ENCODE measurements at places on chromosomes 2 and 18. TPM values are rescaled to one million over a fixed set of nuclear protein-coding genes. Genes with fewer than 3 reads are reported as not detected.
A peak's percentile ranks its signal among the peaks of the same experiment; 100 is the strongest.

The TMSB10 gene
- 2,677 TPM for total RNA-seq

The RAPGEF4 gene
- 0.59 TPM for total RNA-seq

GRCh38 chr2:71687412-71687811 lies 234.1 kb downstream of the DYSF start:
- no peak for DNase-seq

- DNase-seq = no peak
These were observed 30.6 kb downstream of the TMEM17 start for GRCh38 chr2:62475172-62476011.

The RAMP1 gene
- 23.4 TPM for total RNA-seq

- DNase-seq = no peak
These were observed 104.5 kb downstream of the DCDC2C start for GRCh38 chr2:3807853-3808252.

The ALPG gene
- total RNA-seq = 0.10 TPM

- DNase-seq = no peak
These were observed 24.7 kb downstream of the ST8SIA5 start for GRCh38 chr18:46732201-46732600.

The FANCL gene
- total RNA-seq = 34.5 TPM

DNA sequence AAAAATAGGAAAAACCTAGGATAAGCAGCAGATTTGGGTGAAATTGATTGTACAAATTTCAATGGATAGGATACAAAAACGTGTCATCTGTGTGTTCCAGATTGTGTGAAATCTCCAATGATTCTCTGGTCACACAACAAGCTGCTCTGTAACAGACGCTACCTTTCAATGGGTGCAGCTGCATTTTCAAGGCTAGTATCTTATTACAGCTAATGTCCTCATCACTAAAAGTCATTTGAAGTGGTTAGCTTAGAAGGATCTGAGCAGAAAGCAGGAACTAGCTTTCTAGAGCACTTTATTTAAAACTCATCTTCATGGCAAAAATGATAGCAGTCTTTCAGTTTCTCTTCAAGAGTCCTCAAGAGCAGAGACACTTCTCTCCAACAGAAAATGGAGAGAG lies 364.6 kb downstream of the LRP1B start:
- no peak for DNase-seq

DNA sequence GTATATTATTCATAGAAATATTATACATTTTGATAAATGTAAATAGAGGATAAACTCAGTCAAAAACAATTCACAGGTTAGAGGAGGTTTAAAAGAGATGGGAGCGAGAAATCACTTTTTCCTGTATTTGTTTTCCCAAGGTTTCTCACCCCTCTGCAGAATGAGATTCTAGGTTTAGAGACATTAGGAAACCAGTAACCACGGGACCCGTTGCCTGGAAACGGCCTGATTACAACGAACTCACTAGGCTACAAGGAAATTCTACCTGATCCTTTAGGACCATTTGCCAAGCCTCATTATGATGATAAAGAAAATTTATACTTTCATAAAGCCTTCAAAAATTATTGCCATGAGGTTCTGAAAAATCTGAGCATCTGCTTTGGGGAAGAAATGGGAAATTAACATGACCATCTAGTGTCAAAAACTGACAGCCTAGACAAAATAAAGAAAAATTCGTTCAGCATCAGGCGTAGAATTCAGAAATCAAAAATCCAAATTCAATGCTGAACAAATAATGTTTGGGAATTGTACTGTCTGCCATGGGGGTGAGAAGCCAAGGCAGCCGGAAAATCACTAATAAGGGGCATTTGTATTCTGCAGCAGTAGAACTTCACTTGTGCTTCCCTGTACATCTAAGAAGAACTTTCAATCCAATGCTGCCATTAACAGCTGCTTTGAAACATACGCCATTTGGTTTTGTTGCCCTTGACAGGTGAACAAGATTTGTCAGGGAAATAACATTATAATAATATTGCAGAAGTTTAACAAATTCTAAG lies 262.3 kb downstream of the NRXN1 start:
- DNase-seq = no peak

The ZC3H6 gene
- total RNA-seq = 7.0 TPM

The ANKAR gene
- total RNA-seq = 0.84 TPM

DNA sequence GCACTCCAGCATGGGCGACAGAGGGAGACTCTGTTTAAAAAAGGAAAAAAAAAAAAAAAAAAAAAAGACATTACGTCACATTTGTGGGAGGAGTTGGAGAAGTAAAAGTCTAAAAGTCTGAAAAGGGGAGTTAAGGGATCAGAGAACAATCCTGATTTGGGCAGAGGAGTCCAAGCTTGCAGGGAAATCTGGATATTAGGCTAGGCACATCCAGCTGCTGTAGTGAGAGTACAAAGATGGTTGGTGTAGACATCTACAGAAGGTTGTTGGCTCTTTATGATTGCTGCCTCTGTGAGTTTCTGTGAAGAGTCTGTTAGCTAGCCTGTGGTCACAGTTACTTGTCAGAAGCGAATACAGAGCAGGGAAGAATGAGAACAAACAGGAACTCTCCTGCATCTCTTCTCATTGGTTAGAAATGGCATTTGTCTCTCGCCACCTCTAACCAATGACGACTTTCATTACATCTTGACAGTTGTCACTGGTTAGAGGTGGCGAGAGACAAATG lies 3.3 kb upstream of the OSBPL6 start:
- no peak for DNase-seq

DNA sequence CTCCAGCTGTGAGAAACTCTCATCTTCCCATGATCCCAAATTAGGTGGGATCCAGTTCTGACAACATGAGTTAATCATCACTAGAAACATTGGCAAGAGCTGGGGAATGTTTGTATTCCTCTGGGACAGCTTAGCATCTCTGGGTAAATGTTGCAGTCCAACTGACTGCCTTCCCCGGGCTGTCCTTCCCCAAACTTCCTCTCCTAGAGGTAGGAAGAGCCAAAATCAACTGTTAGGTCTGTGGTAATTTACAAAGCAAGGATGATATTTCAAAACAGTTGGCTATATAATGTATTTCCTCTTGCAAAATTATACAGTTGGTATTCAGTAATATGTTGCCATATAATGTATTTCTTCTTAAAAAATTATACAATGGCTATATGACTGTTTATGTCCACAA lies 148.5 kb downstream of the MGAT5 start:
- no peak for DNase-seq

- peak; percentile 38 for DNase-seq
These were observed 2.7 kb downstream of the ID2 start for GRCh38 chr2:8684540-8684877.

GRCh38 chr2:190717764-190718651 lies 69.1 kb downstream of the NAB1 start:
- DNase-seq = no peak

The ABHD1 gene
- not detected for total RNA-seq

DNA sequence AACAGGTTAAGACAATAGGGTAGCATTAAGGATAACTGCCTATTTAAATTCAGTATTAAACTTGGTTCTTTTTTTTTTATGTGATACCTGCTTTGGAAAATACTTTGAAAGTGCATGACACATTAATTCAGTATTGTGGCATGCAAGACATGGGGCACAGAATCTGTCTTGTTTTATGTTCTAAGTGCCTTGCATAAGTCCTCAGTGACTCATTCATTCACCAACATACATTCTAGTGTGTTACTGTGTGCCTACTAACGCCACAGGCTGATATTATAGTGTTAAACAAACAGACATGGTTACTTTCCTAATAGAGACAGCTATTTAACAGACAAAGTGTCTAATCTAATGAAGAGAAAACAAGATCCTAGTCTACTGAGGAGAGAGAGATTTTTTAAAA lies 91.7 kb downstream of the GCA start:
- DNase-seq = no peak

DNA sequence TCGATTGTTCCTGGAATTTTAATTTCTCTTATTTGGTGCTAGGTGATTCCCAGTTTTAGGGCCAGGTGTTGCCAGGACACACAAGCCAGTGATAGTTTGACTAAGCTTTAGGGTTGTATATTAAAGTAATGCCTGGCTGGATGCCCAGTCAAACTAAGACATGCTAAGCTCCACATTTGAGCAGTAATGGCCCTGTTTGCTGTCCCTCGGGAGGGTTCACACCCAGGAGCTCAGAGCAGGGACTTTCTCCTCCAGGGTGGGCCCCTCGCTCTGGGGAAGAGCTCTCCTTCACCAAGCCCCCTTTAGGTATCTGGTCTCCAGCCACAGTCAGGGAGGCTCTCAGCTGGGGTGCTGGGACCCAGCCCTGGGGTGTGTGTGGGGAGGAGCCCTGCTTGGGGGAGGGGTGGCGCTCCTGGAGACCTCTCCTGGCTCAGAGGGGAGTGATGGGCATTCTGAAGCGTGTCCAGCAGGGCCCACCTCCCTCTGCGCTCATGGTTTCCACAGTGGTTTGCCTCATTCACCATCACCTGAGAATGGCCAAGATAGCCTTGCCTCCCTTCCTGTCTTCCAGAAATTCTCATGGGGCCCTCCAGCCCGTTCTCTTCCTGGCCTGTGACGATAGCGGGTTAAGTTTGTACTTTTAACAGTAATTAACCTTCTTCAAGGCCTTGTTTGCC lies 31.7 kb downstream of the INPP4A start:
- DNase-seq = no peak

DNA sequence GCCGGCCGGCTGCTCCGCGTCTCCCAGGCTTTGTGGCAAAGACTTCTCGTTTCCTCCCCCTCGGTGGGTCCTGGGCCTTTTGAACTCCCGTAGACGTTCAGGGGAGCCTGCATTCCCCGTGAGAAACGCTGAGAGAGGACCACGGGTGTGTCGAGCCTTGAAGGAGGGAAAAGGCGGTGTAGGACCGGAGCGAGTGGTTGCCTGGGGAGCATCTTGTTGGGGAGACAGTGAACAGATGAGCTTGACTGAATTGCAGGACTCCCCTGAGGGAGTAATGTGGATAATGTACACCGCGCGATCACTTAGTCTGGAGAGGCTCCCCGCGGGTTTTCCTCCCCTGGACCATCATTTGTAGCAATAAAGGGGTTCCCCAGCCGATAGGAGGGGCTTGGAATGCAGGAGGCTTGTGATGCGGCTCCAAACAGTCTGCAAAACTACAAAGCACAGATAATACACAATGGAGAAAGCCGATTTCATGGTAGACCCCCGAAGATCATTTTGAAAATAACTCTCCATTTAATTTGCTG lies 769 bp downstream of the ALMS1 start:
- DNase-seq = no peak

- DNase-seq = no peak
These were observed 36.1 kb upstream of the B3GNT7 start for GRCh38 chr2:231359441-231359840.

The FHL2 gene
- 86.6 TPM for total RNA-seq

The TFPI gene
- 29.1 TPM for total RNA-seq

The LTBP1 gene
- 5.1 TPM for total RNA-seq

GRCh38 chr2:183081911-183082310 lies 3.4 kb downstream of the DUSP19 start:
- DNase-seq = no peak

The ERMN gene
- not detected for total RNA-seq

The MAP4K4 gene
- total RNA-seq = 62.3 TPM

GRCh38 chr2:59033661-59034060 lies 792.5 kb upstream of the FANCL start:
- DNase-seq = no peak

DNA sequence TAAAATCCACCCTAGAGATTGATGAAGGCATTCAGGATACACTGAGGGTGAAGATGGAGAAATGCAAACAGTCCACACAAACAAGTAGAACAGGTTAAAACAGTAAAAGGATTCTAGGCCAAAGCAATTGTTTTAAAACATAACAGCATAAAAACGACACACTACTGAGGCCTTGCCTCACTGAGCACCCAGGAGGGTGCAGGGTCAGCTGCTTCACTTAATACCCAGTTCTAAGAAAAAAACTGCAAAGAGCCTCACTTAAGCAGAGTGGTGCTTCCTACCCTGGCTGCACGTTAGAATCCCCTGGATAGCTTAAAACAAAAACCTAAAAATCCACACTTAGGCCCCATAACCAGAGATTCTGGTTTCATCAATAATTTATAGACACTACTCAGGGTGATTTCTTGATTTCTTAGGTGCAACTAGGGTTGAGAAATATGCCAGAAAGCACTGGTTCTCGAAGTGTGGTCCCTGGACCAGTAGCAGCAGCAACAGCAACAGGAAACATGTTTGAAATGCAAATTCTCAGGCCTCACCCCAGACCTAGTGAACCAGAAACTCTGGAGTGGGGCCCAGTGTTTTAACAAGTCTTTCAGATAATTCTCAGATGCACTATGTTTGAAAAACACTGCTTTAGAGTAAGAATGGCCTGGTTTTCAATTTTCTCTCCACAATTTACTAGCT lies 279.1 kb downstream of the ZEB2 start:
- no peak for DNase-seq

GRCh38 chr2:130825231-130825965 lies 11.3 kb upstream of the ARHGEF4 start:
- no peak for DNase-seq

The ARHGEF33 gene
- total RNA-seq = 0.30 TPM

The LAPTM4A gene
- total RNA-seq = 84.5 TPM

GRCh38 chr18:39840856-39841481 lies 2114.1 kb upstream of the PIK3C3 start:
- DNase-seq = no peak

GRCh38 chr2:21727101-21727500 lies 603.3 kb downstream of the TDRD15 start:
- no peak for DNase-seq

The CRYBA2 gene
- total RNA-seq = not detected

DNA sequence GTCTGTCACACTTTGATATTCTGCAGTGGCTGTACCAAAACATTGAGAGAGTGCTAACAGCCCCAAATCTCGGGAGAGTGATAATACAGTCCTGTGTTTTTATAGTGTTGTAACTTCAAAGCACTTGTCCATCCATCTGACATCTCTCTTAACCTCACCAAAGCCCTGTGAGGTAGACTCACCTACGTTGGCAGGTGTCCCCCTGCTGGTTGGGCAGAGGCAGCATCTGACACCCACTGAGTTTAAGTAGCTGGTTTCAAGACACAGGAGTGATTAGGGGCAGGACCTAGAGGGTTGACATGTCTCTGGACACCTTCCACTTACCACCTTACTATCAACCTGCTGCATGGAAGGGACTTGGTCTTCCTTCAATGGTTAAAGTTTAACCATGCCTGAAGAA lies 22.9 kb downstream of the COLEC12 start:
- peak; percentile 37 for DNase-seq

The DLX1 gene
- 2.0 TPM for total RNA-seq

The CYS1 gene
- 3.7 TPM for total RNA-seq

GRCh38 chr18:35464831-35465279 lies 32.9 kb downstream of the INO80C start:
- DNase-seq = no peak

GRCh38 chr2:6224267-6224666 lies 532.1 kb downstream of the SOX11 start:
- DNase-seq = no peak

The CABYR gene
- total RNA-seq = not detected

The FAM237A gene
- not detected for total RNA-seq

The ELOA2 gene
- total RNA-seq = not detected

- DNase-seq = no peak
These were observed 143.4 kb downstream of the TMEM17 start for GRCh38 chr2:62362561-62362960.

GRCh38 chr18:59551902-59552635 lies 145.2 kb downstream of the CCBE1 start:
- no peak for DNase-seq

The CMPK2 gene
- total RNA-seq = 1.5 TPM

- no peak for DNase-seq
These were observed 302.4 kb downstream of the KCNS3 start for GRCh38 chr2:18180912-18181311.

- DNase-seq = no peak
These were observed 125.3 kb upstream of the NRP2 start for GRCh38 chr2:205556841-205557539.
